ENCODE measurements at places on chromosomes 6 and 20.

GRCh38 chr6:125950293-125950692 lies 6.3 kb upstream of the HINT3 start:
- no peak for DNase-seq

DNA sequence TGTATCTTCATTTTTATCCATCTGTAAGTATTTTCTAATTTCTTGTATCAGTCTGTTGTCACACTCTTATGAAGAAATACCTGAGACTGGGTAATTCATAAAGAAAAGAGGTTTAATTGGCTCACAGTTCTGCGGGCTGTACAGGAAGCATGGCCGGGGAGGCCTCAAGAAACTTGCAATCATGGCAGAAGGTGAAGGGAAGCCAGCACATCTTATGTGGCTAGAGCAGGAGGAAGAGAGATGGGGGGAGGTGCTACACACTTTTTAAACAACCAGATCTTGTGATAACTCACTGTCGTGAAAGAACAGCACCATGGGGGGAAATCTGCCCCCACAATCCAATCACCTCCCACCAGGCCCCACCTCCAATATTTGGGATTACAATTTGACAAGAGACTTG lies 10.9 kb upstream of the BCKDHB start:
- DNase-seq: no peak

DNA sequence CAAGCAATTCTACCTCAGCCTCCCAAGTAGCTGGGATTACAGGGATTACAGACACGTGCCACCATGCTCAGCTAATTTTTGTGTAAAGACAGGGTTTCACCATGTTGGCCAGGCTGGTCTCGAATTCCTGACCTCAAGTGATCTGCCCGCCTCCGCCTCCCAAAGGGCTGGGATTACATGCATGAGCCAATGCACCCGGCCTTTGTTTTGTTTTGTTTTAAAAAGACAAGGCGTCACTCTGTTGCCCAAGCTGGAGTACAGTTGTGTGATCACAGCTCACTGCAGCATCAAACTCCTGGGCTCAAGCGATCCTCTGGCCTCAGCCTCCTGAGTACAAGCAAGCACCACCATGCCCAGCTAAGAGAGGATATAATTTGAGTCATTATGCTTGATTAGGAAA lies 5.4 kb downstream of the SERINC3 start:
- DNase-seq: no peak

DNA sequence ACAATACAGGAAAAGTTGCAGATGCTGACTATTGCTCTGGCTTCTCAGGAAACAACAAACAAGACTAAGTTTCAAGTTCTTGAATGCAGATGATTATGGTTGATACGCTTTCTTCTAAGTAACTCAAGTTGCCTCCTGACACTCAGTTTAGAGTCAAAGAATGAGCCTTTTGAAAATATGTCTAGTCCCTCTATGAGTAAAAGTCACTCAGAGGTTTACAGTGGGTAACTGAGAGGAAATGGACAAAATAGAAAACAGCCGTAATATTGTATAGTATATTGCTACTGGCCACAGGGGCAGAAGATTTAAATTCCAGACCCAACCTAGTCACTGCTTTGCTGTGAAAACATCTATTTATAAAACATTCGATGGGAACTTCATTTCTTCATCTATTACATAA lies 280.0 kb upstream of the ID4 start:
- DNase-seq: no peak

GRCh38 chr6:33176906-33177305 lies 15.4 kb downstream of the COL11A2 start:
- DNase-seq: no peak

GRCh38 chr6:129647044-129647443 lies 62.9 kb downstream of the ARHGAP18 start:
- no peak for DNase-seq

GRCh38 chr20:64093013-64093503 lies 8.9 kb upstream of the LKAAEAR1 start:
- DNase-seq: no peak

DNA sequence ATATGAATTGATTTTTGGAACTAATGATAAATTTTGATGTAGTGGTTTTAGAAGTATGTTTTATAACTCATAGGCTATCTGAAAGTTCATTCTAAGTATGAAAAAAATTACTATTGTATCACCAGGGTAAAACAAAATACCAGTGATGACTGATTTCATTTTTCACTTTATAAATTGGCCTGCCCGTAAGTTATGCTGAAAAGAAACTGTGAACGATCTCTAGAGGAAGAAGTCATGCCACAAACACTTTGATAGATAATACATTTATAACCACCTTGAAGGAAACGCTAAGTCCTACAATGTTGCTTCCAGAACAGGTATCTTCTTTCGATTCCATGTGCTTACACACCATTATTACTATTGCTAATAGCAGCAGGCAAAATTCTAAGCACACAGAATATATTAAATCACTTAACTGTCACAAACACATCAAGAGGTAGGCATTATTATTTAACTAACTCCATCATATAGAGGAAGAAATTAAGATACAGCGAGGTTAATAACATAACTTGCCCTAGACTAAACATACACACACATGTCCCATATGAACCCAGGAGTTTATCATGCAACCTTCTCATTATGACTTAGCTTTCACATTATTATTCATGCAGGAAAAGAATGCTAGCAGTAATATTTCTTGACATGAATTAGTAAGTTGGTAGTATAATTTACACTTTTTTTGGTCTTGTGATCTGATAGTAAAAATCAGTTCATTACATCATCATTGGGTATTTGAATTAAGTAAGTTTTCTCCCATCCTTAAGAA lies 44.7 kb downstream of the RGS17 start:
- DNase-seq: no peak

GRCh38 chr6:2505624-2506023 lies 245.1 kb downstream of the MYLK4 start:
- no peak for DNase-seq

DNA sequence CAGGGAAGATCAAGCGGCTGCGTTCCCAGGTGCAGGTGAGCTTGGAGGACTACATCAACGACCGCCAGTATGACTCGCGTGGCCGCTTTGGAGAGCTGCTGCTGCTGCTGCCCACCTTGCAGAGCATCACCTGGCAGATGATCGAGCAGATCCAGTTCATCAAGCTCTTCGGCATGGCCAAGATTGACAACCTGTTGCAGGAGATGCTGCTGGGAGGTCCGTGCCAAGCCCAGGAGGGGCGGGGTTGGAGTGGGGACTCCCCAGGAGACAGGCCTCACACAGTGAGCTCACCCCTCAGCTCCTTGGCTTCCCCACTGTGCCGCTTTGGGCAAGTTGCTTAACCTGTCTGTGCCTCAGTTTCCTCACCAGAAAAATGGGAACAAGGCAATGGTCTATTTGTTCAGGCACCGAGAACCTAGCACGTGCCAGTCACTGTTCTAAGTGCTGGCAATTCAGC lies 51.6 kb upstream of the TTPAL start:
- DNase-seq: no peak

- no peak for DNase-seq
These were observed 9.8 kb downstream of the DLK2 start for GRCh38 chr6:43445576-43445975.

DNA sequence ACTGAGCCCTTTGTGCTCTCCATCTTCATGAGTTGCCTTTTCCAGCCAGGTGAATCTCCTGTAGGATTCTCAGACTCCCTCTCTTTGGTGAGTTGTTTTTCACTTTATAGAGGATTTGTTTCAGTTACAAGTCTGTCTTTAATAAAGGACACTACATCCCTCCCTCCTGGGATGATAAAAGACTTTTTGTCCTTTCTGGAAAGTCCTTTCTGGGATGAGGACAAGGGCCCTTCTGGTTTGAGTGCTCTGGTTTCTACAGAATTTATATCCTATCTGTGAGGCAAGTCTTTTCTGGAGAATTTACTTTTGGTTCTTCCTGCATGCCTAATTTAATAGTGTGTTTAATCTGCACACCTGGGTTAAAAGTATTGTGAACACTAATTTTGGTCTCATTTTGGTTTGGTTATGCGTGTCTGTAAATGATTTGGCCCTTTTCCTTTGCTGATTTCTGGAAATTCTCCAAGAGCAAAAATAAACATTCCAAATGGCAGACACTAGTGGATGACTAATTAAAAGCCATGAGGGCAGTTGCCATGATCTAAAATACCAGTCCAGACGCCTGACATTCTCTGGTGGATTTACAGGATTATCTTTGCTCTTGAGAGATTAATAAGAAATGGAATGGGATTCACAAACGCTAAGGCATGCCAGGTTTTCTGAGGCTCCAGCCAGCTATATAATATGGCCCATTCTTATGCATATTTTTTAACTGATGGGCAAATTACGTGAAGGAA lies 44.8 kb downstream of the TCP11 start:
- DNase-seq: no peak

- DNase-seq: no peak
These were observed 318.7 kb downstream of the RFPL4B start for GRCh38 chr6:112665815-112666214.

DNA sequence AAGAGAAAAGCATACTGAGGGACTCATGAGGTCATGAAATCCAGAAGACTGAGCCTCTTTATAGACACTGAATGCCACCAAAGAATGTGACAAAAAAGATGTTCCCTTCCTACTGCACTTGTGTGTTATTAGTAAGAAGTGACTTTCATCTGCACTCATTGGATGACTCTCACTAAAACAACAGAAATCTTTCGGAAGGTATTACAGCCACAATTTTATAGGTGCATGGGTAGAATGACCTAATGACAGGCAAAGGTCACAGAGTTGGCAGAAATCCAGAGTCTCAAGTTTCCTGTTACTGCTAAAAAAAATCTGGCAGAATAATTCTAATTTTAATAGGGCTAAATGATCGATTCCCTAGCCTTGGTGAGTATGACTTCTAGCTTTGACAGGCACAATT lies 13.3 kb downstream of the PKHD1 start:
- no peak for DNase-seq

- DNase-seq: no peak
These were observed 103.9 kb downstream of the AIG1 start for GRCh38 chr6:143164565-143165105.

GRCh38 chr6:127192911-127193541 lies 73.6 kb upstream of the RNF146 start:
- DNase-seq: no peak

DNA sequence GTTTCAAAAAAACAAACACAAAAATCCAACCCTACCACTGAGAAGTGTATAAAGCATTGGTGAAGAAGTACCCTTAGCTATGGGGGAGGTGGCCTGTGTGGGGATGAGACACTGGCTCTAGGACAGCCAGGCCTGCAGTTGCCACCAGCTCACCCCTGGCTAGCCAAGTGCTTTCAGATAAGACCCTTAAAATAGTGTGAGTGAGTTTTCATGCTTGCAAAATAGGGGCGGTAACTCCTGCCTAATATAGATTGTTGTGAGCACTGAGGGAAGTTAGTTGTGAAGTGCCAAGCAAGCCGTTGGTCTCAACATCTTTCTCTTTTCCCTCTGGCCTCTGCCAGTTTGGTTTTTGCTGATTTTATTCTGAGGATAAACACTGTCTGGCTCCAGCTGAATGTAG lies 11.3 kb downstream of the PPP1R3G start:
- DNase-seq: no peak

GRCh38 chr6:156027248-156027626 lies 571.6 kb upstream of the NOX3 start:
- no peak for DNase-seq

DNA sequence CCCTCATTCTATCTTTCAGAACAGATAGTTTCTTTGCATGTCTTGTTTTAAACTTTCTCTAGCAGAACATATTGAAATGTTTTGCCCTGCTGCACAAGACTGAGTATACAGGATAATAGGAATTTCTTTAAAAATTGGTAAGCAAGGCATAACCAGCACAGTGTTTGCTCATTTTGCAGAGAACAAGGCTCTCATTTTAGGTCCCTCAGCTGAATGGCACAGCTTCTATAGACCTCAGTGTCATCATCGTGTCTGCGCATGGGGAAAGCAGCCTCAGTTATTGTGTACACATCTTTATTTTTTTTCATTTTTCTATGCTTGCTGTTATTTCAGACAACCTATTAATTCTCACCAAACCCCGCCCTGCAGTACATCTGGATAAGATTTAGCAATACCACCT lies 35.7 kb downstream of the TTI1 start:
- no peak for DNase-seq

DNA sequence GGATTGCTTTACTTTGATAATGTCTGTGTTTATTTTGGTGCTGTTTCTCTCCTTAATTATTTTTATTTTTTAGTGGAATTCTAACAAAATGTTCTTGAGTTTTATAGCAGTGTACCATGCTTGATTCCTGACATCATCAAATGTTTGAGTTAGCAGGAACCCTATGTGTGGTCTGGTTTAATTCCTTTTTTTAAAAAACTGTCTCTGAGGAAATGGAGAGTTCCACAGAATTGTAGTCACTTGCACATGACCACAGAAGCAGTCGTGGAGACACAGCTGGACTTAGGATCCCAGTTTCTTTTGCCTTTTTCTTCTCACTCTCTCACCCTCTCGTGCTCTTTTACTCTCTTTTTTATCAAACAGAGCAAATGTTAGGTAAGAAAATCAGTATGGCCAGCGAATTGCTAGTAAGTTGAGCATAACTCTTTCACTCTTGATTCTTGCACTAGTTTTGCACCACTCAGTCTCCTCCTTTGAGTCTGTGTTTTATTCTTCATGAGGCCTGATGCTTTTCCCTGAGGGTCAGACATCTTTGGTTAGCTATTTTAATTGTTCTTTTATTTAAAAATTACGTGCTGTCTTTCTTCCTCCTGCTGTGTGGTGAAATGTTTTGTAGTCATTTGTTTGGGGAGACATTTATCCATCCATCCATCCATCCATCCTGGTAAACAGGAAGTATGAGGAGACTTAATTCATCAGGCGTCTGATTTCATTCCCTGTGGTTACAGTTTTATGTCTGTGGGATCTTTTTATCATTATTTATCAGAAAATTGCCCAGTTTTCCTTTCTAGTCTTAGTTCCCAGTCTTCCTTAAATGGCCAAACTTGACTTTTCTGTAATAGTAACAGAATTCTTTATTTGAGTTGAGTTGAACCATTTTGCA lies 83.0 kb downstream of the SCAF8 start:
- DNase-seq: no peak

- DNase-seq: no peak
These were observed 139.9 kb downstream of the MYB start for GRCh38 chr6:135320721-135321621.

DNA sequence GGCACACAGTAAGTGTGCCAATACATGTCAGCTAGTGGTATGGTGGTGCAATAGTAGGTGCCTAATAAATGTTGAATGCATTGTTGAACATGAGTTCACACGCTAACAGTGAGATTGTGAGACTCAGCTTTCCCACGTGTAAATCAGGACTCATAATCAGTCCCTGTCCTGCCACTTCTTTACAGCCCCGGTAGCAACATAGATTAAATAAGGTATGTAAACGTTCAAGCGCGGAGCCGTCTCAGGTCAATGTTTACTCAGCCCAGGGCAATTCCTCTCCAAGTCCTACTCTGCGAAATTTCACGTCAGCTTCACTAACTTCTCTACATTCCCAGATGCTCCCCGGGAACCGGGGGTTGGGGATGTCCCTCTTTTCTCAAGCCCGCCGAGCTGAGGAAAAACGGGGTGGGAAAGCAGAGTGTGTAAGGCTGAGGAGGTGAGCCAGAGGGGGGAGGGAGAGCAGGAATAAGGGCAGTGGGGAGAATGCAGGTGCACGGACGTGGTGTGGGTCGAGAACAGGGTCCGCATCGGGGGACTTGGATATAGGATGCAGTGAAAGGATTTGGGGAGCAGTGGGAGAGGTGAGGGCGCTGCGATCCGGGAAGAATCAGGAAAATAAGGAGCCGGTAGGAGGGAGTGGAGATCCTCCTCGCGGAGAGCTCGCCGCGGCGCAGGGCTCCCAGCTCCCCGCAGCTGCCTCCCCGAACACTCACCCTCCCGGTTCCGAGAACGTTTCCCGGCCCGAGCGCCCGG lies 544 bp upstream of the TP53INP2 start:
- no peak for DNase-seq
